ENCODE measurements at places on chromosomes 7 and 10. TPM values are rescaled to one million over a fixed set of nuclear protein-coding genes. Genes with fewer than 3 reads are reported as not detected.

CTNNA3 gene
- under 0.01 TPM for total RNA-seq

CCDC172 gene
- total RNA-seq, result not detected

GRID2IP gene
- total RNA-seq, result not detected

GIMAP5 gene
- total RNA-seq, result 350 TPM

LAMB4 gene
- total RNA-seq, result 0.23 TPM

CYP2C19 gene
- not detected for total RNA-seq

HECW1 gene
- not detected for total RNA-seq

ZSWIM8 gene
- total RNA-seq, result 71.8 TPM

Measured in dermis blood vessel endothelial cell (primary cell).